Activated T-helper 1 cell treated with anti-CD3 and anti-CD28 coated beads, Interleukin-2, amount 50 U/mL, for 16 hours (primary cell): ENCODE measurements at places on chromosomes 5 and 9.

DNA sequence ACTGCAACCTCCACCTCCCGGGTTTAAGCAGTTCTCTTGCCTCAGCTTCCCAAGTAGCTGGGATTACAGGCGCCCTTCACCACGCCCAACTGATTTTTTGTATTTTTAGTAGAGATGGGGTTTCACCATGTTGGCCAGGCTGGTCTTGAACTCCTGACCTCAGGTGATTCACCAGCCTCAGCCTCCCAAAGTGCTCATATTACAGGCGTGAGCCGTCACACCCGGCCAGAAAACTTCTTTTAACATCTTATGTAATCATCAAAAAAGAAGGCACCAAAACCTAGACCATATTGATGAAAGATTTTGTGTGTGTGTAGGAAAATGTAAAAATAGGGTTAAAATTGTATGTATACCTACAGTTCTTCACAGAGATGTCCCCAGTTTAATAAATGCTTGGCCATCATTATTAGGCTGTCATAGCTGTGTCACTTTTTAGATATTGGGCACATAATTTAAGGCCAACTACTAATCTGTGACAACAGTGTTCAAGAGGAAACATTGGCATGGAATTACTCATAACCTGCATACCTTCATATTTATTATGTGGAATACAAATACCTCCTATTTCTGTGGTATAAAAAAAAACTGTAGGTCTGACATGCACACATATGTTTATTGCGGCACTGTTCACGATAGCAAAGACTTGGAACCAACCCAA is 44.4 kb downstream of the RAD50 start:
- DNase-seq, result no peak

DNA sequence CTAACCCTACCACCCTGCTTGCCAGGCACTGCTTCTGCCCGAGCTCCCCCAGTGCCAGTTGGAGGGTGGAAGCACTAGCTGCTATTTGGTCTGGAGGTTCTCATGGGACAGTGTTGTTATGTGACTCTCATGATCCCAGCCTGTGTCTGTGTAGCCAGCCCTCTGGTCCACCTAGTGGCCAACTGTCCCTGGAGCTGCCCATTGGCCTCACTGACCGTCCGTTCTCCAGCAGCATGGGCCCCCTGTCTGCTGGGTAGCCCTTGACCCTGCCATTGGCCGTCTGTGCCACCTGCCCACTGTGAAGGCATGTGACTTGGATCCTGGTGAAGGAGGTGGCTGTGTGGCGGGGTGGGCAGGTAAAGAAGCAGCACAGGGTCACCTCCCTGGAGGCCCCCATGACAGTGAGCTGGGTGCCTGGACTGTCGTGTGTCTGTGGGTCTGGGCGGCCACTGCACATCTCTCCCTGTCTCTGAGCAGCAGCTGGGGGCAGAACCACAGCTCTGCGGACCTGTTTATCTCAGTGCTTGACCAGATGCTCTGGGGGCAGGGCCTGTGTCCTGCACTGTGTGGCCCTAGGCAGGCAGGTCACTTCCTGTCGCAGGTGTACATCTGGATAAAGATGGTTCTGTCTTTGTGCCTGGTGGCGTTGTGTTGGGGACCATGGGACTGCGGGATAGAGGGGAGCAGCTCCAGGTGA is 11.4 kb downstream of the PHF2 start:
- no peak for DNase-seq

DNA sequence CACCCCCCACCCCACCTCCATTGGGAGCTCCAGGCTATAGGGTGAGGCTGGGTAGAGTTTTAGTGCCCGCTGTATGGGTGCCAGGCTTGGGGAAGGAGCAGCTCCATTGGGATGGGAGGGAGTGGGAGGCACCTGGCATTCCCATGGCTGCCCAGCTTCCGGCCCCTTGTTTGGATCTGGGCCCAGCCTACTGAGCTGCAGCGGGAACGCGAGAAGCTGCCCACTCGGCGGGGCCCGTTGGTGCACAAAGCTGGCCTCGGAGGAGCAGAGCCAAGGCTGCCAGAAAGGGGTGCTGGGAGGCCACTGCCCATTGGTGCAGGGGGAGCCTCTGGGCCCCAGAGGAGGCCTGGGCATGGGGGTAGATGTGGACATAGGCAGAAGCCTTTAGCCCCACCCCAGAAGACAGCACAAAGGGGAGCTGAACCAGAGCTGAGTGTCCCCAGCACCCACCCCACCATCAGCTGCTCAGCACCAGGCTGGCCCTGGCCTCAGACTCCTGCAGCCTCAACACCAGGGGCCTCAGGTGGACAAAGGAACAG is 4.4 kb downstream of the LCN9 start:
- no peak for DNase-seq

DNA sequence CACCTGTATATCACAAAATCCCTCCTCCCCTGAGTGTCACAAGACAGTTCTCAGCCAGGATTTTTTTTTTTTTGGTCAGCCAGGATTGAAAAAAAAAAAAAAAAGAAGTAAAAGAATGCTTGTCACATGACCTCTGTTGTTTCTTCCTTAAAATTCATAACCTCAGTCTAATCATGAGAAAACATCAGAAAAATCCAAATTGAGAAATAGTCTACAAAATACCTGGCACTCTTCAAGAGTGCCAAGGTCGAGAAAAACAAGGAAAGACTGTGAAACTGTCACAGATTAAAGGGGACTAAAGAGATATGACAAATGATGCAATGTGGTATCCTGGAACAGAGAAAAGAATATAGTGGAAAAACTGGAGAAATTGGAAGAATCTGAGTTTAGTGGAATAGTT is 58.5 kb upstream of the SUB1 start:
- no peak for DNase-seq

- no peak for DNase-seq
These were observed 2.5 kb downstream of the TMCO6 start for GRCh38 chr5:140641716-140642115.

DNA sequence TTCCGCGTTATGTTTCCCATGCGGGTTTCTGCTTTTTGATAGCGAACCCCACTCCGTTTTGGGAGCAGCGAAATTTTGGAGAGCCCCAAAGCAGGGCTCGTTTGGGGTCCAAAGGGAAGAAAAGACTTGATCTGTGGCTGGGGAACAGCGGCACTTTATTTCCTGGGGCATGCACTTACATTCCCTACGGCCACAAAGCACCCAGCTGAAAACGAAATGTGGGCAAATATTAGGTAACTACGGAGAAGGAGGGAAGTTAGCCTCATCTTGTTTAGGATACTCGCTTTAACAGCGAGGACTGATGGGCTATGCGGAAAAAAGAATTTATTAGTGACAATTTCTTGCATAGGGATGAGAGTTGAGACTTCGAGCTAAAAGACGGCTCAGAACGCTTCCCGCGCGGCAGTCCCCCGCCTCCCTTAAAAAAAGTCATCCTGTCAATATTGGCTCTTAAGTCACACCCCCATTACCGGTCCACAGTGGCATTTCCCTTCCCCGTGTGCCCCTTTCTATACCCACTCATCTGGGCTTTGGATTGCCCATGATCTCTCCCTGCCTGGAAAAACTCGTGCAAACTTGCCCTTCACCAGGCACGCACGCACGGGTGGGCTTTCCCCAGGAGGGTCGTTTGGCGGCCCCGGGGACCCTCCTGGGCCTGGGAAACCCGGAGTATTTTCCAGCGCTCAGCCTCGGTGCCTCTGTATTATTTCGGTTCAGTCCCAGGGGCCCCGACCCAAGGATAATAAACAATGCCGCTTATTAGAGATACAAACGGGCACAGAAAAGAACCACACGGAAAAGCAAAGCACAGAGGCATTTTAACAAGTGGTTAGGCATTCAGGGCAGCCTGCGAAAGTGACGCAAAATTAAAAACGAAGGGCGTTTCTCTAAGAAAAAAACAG is 35.8 kb upstream of the NFIB start:
- DNase-seq, result no peak

- DNase-seq, result no peak
These were observed 246.6 kb downstream of the TAF11L14 start for GRCh38 chr5:17880869-17881268.

GRCh38 chr9:95509851-95510708 is 6.7 kb downstream of the PTCH1 start:
- no peak for DNase-seq

DNA sequence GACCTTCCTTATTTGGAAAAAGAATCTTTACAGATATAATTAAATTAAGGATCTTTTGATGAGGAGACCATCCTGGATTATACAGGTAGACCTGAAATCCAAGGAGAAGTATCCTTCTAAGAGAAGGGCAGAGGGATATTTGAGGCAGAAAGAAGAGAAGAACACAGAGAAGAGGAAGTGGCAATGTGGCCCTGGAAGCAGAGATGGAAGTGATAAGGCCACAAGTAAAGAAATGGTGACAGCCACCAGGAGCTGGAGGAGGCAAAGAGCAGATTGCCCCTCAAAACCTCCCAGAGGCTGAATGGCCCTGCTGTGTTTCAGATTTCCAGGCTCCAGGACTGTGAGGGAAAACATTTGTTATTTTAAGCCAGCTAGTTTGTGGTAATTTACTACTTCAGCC is 93.0 kb upstream of the ANKRD55 start:
- no peak for DNase-seq

DNA sequence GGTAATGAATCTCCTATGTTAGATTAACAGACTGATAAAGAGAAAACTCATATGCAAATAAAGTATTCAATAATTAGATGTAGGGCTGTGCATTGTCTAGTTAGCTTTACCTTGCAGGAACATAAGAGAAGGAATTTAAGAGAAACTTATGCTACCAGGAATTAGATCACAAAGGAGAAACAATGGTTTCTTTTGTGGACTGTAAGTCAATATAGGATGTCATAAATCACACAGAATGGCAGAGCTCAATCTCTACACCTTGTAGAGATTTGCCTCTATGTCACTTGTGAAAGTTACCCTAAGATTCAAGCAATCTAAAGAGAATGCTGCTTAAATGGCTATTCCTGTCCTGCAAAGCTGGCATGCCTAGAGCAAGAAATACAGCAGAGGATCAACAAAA is 26.0 kb downstream of the SLCO4C1 start:
- no peak for DNase-seq

DNA sequence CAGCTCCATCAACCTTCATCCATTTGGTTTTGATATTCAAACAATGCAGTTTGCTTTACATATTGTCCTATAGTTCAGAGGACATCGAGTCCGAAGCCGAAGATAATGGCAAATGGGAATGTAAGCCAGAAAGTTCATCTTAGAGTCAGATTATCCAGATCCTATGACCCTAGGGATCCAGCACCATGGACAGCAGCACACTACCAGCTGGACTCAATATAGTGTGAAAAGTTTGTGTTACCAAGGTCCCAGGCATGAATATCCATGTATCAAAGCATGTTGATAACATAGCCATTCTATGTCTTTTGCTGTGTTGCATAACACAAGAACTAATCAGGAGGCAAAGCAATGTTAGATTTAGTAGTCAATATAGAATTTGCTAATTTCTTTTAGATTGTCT is 46.3 kb downstream of the FSTL4 start:
- no peak for DNase-seq

GRCh38 chr9:120740132-120740531 is 25.9 kb upstream of the MEGF9 start:
- DNase-seq, result no peak

GRCh38 chr5:168796593-168797580 is 217.7 kb upstream of the PANK3 start:
- DNase-seq, result no peak
